ENCODE measurements at places on chromosomes 6 and 20.

- no peak for DNase-seq
Measured at GRCh38 chr20:39767352-39767751, 805.2 kb downstream of the DHX35 start.

DNA sequence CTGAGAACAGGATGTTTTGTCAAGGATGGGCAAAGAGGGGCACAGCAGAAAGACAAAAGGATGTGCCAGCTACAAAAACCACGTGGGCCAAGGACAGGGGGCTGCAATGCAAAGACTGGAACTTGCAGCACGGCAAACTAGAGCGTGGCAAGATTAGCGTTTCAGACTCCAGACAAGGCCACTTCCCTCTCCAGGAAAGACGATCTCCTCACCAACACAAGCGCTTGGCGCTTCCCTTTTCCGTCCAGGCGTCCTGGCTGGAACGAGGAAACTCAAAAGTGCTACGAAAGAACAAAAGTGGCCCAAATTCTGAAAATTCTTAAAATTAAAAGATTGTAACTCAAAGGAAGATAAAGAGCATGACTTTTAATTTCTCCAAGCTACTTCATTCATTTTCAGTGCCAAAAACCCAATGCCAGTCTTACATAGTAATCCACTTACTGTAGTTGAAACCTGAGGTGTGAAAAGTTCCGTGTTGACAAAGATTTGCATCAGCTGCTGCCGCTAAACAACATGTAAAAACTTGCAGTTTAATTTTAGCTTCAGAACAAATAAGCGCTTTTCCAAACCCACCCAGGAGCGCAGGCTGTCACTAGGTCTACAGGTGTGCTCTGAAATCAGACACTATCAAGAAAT lies 207.1 kb upstream of the RREB1 start:
- no peak for DNase-seq

DNA sequence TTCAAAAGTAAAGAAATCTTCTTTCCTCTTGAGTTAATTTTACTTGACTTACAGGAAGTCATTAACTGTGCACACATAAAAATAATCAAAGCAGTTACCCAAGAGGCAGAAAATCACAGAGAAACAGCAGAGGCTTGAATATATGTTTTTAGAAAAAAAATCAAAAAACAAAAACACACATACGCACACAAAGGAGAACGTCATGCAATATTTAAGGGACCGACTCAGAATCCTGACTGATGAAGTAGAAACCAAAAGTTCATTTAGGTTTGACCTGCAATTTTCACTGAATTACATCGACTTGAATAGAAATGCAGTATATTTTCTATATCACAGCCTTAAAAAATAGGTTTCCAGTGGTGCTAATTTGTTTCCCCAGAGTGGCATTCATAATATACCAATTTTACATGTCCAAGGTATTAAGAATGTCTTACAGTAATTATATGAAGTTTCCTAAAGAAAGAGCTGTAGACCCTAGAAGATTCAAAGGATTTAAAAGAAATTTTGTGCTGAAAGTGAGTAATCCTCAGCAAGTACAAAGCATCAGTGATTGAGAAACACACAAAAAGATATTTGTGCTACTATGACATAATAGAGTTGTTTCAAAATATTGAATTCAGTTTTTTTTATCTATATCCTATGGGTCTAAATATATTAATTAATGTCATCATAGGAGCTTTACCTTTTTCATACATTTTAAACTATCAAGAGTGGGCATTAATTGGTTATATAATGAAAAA lies 358.5 kb upstream of the RUNX2 start:
- DNase-seq = no peak

GRCh38 chr6:164066335-164066734 lies 651.8 kb downstream of the QKI start:
- DNase-seq = no peak

GRCh38 chr6:101199441-101199840 lies 194.1 kb upstream of the GRIK2 start:
- no peak for DNase-seq

DNA sequence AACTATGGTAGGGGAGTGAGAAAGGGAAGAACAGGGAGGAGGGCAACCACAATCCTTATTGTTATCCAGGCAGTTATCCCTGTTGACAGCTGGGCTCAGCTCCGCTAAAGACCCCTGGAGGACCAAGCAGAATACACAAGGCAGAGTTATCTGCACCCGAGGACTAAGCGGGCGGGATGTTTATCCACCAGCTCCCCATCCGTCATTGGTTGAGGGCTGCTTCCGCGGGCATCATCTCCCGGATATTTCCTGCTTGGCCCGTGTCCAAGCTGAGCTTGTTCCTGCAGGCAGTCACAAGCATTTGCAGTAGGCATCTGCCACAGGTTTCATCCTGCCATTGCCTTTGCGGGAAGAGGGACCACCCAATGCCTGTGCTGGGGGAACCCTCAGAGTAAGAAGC lies 102.1 kb downstream of the DLGAP4 start:
- peak; percentile 63 for DNase-seq

DNA sequence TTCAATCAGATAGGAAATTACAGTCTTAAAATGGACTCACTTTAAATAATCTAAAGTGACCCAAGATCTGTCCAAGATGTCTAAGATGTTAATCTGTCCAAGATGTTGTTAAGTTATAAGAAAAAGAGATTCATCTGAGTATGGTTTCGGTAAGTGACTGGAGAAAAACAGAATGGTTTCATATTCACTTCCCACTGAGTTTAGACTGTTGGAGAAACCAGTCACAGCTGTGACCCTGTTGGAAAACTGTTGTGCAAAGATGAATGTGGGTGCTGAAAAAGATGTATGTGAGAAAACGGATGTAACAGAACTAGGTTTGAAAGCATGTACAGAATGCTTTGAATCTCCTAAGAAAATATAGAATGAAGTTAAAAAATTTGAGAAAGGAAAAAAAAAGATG lies 325.9 kb downstream of the COL12A1 start:
- no peak for DNase-seq

DNA sequence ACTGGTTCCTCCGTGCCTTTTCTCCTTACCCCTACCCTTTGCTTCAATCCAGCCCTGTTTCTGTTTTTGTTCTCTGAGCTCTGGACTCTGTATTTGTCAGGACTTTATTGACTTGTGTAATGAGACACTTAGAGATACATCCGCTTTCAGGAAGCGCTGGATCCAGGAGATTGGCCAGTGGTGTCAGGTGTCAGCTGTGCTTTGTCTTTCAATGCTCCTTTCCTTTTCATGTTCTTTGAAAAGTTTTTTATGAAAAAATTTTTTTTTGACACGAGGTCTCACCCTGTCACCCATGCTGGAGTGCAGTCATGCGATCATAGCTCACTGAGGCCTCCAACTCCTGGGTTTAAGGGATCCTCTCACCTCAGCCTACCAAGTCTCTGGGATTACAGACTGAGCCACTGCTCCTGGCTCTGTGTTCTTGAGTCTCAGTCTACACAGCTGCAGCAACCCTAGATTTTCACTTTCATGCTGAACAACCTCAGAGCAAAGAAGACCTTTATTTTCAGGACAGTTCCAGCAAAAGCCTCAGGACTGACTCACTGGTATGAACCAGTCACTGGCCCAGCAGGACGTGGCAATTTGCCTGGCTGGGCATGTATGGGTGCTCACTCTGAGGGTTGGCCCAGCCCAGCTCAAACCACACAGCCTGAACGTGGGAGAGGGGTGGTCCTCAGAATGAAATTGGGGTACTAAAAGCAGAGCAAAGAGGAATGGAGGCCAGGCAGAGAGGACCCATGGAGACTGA lies 108.5 kb downstream of the DHX35 start:
- DNase-seq = peak; percentile 25

GRCh38 chr6:90082847-90083246 lies 188.6 kb downstream of the GJA10 start:
- no peak for DNase-seq

- no peak for DNase-seq
Measured at GRCh38 chr6:431986-432385, 40.4 kb downstream of the IRF4 start.

DNA sequence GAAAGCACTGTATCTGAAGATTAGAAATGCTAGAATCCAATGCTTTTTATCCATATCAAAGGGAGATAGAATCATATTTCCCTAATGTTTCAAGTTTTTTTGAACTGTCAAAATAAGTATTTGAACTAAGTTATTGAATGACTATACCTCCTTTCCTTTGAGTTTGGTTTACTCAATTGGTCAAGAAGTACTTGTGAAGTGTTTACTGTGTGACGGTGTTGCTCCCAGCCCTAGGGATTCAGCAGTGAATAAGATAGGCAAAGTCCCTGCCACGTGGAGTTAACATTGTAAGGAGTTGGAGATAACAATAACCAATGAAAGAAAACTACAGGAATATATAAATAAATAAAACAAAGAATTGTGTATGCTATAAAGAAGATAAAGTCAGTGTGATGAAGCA lies 535.9 kb downstream of the FRK start:
- no peak for DNase-seq

DNA sequence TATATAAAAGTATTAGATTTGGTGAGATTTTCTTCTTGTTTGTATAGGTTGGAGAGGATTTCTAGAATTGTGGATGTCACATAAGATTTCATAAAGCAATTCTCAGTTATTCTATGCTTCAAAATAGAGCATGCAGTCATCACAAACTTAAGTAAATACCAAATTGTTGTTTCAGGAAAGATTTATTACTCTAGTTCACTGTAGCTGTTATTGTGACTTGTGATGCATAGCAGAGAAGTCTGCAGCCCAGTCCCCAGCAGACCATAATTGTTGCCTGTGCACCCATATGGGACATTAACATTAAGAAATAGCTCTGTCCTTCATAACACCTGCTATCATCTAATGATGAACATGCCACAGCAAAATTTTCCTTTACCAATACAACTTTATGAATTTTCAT lies 228.0 kb upstream of the FAM83B start:
- peak; percentile 5 for DNase-seq

DNA sequence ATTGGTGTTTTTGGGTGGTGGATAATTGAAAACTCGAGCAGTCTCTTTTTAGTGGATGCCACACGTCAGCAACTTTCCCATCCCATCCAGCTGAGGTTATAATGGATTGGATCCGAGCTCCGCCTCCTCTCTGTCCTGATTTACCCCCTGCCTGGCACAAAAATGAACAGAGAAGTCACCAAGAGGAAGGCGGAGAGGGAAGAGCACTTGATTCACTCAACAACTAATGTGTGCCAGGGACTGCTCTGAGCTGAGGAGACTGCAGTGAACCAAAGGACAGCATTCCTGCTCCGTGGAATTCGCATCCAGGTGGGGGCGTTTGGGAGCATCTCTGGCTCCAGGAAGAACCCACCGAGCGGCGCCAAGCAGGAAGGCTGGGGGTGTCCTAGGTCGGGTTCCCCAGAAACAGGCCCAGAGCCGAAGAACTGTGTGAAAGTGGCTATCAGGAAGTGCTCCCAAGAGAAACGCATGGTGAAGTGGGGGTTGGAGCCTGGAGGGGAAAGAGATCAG lies 95.8 kb upstream of the NAA20 start:
- no peak for DNase-seq

DNA sequence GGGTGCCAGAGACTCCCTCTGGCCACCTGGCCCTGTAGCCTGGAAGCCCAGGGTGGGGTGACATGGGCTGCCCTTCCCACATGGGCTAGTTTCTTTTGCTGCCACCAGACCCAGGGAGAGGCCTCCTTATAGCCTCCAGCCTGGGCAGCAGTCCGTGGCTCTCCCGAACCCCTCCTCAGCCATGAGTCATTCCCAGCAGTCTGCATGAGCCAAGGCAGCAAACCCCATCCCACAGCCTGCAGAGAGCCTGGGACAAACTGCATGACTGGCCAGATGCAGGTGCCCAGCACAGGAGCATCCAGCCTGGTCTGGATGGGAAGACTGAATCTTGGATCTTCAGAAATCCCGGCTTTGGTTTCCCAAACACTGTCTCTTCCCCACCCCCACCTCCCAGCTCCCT lies 75.7 kb downstream of the MRPL14 start:
- DNase-seq = no peak

DNA sequence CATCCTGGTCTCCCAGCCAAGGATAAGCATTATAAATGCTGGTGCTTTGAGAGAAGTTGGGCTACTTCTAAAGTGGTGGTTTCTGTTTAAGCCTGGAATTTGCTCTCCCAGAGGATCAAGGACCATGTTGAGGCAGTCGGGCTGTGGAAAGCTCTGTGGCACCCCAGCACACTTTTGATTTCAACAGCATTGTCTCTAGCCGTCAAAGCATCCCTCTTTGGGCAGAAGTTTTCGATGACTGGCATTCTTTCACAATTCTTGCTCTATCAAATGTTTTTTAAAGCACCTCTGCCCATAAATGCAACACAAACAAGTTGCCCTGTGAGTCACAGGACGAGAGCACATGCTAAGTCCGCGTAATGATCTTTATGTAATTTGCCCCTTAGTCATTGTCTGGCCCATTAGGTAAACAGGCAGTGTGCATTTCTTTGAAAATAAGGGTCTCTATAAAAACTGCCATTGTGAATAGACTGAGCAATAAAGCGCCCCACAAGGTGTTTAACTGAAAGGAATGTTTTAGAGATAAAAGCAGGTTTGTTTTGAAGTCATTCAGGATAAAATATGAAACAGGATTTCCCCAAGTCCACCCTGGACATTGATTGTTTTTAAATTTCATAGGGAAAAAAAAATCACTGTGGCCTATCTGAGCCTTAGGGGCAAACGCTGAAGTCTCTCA lies 44.7 kb upstream of the FOXQ1 start:
- DNase-seq = no peak

DNA sequence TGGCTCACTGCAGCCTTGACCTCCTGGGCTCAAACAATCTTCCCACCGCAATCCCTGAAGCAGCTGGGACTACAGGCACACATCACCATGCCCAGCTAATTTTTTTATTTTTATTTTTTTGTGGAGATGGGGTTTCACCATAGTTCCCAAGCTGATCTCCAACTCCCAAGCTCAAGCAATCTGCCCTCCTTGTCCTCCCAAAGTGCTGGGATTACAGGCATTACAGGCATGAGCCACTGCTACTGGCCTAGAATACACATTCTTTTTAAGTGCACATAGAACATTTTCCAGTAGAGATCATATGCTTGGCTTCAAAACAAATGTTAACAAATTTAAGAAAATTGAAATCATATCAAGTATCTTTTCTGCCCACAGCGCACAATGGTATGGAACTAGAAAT lies 176.8 kb upstream of the MARCKS start:
- DNase-seq = no peak

- DNase-seq = no peak
Measured at GRCh38 chr6:52840763-52841585, at the start of gene GSTA5. Gene GSTA5 (minus strand): TSS chr6:52840813.

DNA sequence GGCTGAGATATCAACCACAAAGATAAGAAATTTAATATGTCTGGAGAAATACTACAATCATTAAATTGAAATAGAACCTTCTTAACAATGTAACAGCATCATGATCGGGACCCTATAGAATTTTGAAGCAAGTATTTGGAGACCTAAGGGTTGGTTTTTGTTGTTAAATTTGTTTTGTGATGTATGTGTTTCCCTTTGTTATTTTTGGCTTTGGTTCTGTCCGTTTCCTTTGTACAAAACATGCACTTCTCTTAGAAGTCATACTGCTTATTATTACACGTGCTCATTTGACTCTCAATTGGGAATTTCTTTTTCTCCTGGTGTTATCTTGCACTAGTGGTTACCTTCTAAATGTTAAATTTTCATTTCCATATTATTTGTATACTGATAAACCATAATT lies 4.0 kb upstream of the PLN start:
- DNase-seq = peak; percentile 50

All from endothelial cell of umbilical vein (primary cell).